ENCODE measurements at places on chromosomes 3 and 15. TPM values are rescaled to one million over a fixed set of nuclear protein-coding genes. Genes with fewer than 3 reads are reported as not detected.

The PROS1 gene
- polyA plus RNA-seq = 5.2 TPM

The FOXB1 gene
- polyA plus RNA-seq = not detected

The SH3GL3 gene
- polyA plus RNA-seq = not detected

The CHL1 gene
- not detected for polyA plus RNA-seq

The DNAJA4 gene
- 4.1 TPM for polyA plus RNA-seq

The RASGRP1 gene
- 4.2 TPM for polyA plus RNA-seq

GRCh38 chr3:99866261-99866761 lies 48.6 kb downstream of the CMSS1 start:
- peak; percentile 64 for DNase-seq

GRCh38 chr15:72722071-72722696 lies 36.2 kb downstream of the BBS4 start:
- no peak for DNase-seq

DNA sequence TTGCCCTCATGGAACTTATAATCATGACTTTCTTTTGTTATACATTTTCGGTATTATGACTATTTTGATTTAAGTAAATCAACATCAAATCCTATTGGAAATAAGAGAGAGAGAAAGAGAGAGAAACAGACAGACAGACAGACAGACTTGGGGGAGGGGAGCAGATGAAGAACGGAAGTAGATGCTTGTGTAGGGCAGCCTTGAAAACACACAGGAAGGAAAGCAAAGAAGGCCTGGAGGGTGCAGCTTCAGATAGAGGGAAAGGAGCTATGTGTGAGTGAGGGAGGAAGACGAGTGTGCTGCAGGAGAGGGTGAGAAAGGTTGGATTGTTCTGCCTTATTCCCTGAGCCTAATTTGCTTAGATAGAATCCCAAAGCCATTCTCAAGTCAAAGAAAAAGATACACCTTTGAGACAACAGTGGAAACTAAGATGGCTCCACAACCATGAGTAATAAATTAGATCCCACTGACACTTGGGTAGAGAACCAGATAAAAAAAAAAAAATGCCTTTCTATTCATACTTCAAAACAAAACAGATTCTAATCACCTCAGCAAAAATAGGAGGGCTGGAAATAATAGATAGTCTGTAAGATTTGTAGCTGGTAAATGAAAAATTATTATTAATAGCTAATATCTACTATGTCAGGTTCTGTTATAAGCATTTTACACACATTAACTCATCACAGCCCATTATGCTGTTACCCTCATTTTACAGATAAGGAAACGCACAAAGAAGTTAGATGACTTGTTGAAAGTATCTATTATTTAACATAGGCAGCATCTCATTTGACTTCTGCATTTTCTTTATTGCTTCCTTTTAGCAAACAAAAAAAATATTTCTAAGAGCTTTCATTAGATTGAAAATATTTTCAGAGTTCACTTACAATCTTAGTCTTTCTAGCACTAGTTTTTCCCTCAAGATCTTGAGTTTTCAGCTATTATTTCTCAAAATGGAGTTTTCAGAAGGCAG lies 214.1 kb downstream of the TNIK start:
- no peak for DNase-seq

DNA sequence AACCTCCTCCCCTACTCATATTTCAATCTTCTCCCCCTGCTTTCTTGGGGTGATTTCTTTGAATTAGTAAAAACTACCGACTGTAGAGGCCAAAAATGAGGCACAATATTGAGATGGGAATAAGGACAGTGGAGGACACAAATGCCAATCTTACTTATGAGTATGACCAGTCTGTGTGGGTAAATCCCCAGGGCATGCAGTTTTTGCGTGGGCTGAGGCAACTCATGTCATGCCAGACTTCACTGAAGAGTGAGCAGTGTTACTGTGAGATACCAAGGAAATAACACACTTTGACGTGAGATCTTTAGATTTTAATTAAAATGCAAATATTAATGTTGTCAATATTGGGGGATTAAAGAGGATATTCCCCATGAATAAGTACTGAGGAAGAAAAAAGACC lies 254.3 kb upstream of the ICE2 start:
- DNase-seq = no peak

DNA sequence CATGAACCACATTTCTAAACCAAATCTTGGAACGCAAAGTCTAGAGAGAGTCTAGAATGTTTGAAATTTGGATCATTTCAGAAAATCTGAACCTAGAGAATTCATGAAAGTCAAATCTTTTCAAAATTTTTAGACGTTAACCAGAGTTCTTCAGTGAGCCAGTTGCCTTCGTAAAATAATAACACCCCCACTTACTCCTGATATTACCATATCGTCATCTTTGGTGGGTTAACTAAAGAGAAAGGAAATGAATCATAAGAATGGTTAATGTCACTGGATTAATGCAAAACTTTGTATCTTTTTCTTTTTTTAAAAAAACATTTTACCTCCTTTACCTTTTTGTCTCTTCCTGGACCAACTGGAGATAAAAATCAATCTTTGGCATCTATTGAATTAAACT lies 1.2 kb upstream of the ZBED2 start:
- DNase-seq = no peak

DNA sequence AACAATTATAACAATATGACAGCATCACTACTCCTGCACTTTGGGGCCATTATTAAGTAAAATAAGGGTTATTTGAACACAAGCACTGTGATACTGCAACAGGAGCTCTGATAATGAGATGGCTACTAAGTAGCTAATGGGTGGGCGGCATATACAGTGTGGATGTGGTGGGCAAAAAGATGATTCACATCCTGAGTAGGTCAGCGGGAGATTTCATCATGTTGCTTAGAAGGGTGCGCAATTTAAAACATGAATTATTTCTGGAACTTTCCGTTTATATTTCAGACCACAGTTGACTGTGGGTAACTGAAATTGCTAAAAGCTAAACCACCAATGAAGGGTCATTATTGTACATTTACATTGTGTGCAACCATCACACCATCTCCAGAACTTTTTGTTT lies 42.3 kb downstream of the FBXO22 start:
- DNase-seq = no peak

DNA sequence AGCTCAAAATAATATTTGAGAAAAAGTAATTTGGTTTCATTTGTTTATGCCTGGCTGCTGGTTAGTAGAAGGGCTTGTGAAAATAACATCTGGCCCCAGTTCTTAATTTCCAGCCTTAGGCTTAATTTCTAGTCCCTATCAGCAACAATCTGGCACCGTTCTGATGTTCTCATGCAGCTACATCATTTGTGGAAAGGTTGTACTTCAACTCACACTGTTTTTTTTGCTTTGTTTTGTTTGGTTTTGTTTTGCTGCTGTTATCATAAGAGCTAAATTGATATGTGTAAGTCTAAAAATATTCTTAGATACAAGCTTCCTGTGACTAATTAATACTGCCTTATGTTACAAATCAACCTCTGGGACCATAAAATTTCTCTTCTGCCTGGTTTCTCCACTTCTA lies 8.9 kb downstream of the CPA3 start:
- no peak for DNase-seq

- DNase-seq = no peak
These were observed 35.0 kb upstream of the TATDN2 start for GRCh38 chr3:10213156-10213792.

- DNase-seq = no peak
These were observed 282.0 kb upstream of the TPM1 start for GRCh38 chr15:62760538-62760937.

DNA sequence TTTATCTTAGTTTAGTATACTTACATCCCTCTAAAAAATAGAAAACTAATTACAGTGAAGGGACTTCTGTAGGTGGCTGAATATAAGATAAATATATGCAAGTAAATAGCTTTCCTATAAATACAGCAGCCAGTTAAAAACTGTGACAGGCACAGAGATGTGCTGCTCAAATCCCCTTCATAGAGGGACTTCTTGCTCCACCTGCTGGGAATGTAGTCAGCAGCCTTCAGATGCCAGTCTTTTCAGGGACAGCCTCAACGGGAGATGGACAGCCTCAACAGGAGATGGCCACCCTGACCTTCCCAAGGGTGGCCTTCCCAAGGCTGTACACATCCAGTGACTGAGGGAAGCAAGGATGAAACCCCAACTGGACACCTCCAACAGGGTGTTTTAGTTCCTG lies 15.7 kb upstream of the PRR23E start:
- no peak for DNase-seq

GRCh38 chr3:184203526-184203925 lies 17.5 kb downstream of the ABCF3 start:
- DNase-seq = no peak

- no peak for DNase-seq
These were observed 62.8 kb downstream of the SYNM start for GRCh38 chr15:99167640-99168039.

GRCh38 chr3:127017229-127017628 lies 34.3 kb downstream of the PLXNA1 start:
- DNase-seq = no peak

DNA sequence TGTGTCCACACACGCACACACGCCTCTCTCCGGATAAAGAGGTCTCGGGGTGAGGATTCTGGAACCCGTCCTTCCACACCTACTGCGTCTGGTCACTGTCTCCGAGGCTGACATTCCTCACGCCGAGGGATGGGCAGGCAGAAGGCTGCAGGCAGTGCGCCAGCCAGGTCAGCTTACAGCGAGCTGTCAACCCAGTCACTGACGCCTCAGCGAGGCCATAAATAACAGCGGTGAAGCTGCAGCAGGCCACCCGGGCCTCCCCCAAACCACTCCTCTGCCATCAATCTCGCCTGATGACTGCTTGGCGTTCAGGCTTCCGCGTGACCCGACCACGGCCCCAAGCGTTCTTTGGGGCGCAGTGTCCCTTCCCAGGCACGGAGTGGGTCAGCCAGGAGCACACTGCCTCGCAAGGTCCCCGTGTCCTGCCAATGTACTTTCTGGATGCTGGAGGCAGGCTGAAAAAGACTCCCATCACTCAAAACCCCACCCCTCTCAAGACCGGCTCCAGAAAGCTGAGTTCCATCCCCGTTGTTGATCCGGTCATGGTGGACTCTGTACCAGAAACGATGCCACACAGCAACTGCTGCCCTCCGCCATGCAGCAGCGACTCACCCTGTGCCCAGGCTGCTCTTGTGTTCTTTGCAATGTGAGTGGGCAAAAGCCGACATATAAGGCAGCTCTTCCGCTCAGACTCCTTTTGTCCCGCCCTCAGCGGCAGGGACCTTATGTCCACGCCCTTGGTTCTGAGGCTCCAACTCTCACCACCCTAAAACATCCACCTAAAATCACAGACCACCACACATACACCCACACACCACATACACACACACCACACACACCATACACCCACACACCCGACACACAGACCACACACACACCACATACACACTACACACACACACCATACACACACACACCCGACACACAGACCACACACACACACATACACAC lies 27.1 kb downstream of the CPN2 start:
- no peak for DNase-seq

DNA sequence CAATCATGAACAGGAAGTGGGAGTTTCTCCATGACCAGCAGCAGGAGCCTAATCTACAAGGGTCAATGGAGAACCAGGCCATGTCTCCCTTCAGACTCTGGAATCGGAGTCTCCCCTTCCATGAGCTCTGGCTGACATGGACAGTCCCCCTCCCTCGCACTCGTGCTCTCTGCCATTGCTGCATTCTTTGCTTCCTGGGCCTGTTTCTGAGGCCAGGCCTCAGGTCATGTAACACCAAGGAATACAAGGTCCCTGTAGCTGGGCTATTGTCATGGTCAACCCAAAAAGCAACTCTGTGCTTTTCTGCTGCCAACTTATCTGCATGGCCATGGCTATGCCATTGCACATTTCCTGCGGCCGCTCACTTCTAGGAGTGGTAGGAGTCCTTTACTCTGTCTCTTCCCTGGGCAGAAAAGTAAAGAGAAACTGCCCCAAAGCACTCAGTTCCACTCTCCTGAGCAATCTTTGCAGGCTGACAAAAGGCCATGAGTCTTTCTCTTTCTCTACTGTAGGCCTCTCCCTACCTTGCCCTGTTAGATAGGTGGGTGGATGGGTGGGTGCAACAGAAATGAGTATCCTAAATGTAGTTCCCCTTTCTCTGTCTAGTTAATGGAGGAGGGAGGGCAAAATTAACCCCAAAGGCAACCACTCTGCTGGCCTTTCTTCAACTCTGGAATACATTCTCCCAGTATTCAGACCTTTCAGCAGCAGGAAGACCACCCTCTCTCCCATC lies 40.8 kb upstream of the PROK2 start:
- no peak for DNase-seq

DNA sequence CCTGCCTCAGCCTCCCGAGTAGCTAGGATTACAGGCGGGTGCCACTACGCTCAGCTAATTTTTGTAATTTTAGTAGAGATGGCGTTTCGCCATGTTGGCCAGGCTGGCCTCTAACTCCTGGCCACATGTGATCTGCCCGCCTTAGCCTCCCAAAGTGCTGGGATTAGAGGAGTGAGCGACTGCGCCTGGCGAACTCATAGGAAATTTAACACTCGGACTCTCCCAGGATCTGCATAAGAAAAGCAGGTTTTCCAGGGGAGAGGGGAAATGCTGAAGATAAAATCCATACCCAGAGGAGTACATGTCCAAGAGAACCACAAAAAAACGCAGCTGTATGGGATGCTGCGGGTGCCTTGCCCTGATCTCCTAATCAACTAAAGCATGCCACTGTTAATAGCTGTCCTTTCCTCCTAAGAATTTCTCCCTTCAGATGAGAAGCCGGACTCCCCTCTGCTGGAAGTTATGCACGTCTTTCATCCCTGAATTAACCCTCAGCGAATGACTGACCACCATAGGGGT lies 25.3 kb upstream of the TGFBR2 start:
- DNase-seq = no peak

- no peak for DNase-seq
These were observed 777.1 kb downstream of the SQOR start for GRCh38 chr15:46411900-46412299.

- no peak for DNase-seq
These were observed 9.3 kb upstream of the RBP1 start for GRCh38 chr3:139548801-139549200.

- no peak for DNase-seq
These were observed 149.4 kb downstream of the EPHB1 start for GRCh38 chr3:134944429-134944828.

GRCh38 chr3:8632402-8633237 lies 12.0 kb downstream of the SSUH2 start:
- no peak for DNase-seq

- no peak for DNase-seq
These were observed 189.1 kb upstream of the CADPS start for GRCh38 chr3:63064209-63064755.

- no peak for DNase-seq
These were observed 125.4 kb upstream of the RAD18 start for GRCh38 chr3:9088441-9089353.

- no peak for DNase-seq
These were observed 6.7 kb upstream of the PSTPIP1 start for GRCh38 chr15:76987896-76988860.

DNA sequence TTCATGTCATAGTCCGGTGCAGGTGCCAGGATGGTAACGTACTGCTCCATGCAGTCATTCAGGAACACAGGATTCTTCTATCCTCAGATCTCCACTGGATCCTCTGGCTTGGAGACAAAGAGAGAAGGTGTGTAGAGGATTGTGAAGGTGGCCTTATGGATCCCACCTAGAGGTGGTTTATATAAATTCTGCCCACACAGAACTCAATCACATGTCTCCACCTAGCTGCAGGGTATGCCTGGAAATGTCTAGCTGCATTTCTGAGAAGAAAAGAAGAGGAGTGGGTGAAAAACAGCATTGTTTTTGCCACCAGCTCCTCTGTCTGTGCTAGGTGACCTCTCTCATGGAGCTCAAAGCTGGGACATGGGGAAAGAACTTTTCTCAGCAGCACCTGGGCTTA lies 478.7 kb downstream of the PDCD6IP start:
- no peak for DNase-seq
